ENCODE measurements at places on chromosomes 16 and 17.

DNA sequence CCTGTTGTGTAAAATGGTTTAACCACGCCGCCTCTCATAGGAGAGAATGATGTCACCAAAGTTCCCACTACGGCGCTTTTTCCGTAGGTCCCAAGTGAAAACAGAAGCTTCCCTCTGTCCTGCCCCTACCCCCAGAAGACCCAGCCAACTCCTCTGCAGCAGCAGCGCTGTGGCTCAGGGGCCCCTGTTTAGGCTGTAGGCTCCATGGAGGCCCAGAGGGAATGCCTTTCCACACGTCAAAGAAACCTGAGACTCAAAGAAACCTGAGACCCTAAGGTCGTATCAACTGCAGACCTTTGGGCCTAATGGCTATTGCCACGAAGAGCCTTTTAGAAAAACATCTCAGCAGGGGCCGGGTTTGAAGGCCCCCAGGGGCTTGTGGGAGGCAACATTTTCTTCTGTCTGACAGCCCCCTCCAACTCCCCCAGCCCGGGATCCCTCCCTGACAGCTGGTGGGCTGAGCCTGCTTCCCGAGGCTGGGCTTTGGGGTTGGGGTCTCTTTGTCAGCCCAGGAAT is 43.1 kb upstream of the MEAK7 start:
- DNase-seq = no peak

DNA sequence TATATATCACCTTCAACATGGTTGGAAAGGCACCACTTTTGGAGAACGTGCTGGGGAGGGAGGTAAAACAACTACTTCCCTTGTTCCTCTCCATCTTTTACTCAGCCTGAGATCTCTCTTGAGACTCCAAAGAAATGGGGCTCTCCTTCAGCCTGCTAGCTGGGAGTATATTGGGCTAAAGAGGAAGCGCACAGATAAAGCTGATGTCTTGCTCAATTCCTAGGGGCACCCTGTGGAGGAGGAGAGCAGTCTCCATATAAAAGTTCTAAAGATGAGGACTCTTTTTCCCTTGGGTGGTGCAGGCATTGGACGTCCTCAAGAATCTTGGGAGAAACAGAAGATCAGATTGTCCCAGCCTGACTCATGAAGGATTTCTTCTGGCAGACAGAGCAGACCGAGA is 4.6 kb upstream of the ETV4 start:
- DNase-seq = no peak

GRCh38 chr16:19232988-19233387 is 52.5 kb upstream of the CLEC19A start:
- no peak for DNase-seq

- DNase-seq = no peak
Observed at GRCh38 chr17:52156576-52157570, 1.6 kb downstream of the CA10 start.

- DNase-seq = no peak
Observed at GRCh38 chr16:75376475-75377161, 56.7 kb downstream of the CFDP1 start.

GRCh38 chr17:48095611-48096010 is 5.7 kb downstream of the CBX1 start:
- no peak for DNase-seq

DNA sequence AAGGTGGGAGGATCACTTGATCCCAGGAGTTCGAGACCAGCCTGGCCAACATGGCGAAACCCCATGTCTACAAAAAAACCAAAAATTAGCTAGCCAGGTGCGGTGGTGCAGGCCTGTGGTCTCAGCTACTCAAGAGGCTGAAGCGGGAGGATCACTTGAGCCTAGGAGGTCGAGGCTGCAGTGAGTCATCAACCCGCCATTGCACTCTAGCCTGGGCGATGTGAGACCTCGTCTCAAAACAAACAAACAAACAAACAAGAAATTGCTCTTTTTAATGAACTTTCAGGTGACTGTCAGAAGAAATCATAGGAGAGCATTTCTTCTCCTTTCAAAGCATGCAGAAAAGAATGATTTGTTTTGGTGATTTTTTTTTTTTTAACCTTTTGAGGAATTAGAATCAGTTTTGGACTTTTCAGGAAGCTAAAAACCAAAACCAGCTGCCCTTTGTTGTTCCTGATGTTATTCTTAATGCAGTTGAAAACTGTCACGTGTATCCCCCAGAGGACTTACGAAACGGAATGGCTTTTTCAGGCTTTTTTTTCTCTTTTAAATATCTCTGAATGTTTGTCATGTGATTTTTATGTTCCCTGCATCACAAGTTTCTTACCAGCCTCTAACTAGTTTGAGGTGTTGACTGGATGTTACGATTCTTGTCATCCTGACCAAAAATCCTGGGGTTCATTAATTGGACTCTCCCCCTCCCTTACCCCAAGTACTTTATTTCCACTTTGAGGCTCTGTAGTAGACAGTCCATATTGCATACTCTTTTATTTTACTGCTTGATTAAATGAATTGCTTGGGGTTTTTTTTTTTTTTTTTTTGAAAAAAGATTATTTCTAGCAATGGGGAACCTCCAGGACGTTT is 34.1 kb downstream of the SNX29 start:
- no peak for DNase-seq
